ENCODE measurements at places on chromosomes 16 and 17. TPM values are rescaled to one million over a fixed set of nuclear protein-coding genes. Genes with fewer than 3 reads are reported as not detected.

Gene CDH8
- total RNA-seq: 0.19 TPM

- no peak for DNase-seq
Observed at GRCh38 chr16:87240211-87241136, 76.7 kb downstream of the C16orf95 start.

DNA sequence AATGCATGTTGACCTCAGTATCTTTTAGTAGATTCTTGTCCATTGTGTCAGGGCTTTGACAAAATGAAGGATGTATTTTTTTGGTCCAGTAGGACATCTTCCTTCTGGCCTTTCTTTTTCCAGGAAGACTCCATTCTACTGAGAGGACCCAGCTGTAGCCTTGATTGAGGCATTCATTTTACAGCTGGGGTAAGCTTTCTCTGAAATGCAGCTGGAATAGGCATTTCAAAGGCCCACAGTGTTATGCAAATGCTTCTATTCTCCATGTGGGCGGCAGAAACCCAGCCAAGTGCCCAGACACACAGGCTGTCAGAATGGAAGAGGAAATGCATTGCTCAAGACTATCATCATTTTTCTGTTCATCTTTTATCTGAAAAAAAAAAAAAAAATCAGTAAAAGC, 629.0 kb upstream of the CDH8 start:
- no peak for DNase-seq

- DNase-seq: no peak
Observed at GRCh38 chr17:57357830-57358430, 101.6 kb downstream of the MSI2 start.

Gene MYH1
- 0.05 TPM for total RNA-seq

Gene CIAO2B
- 129 TPM for total RNA-seq

DNA sequence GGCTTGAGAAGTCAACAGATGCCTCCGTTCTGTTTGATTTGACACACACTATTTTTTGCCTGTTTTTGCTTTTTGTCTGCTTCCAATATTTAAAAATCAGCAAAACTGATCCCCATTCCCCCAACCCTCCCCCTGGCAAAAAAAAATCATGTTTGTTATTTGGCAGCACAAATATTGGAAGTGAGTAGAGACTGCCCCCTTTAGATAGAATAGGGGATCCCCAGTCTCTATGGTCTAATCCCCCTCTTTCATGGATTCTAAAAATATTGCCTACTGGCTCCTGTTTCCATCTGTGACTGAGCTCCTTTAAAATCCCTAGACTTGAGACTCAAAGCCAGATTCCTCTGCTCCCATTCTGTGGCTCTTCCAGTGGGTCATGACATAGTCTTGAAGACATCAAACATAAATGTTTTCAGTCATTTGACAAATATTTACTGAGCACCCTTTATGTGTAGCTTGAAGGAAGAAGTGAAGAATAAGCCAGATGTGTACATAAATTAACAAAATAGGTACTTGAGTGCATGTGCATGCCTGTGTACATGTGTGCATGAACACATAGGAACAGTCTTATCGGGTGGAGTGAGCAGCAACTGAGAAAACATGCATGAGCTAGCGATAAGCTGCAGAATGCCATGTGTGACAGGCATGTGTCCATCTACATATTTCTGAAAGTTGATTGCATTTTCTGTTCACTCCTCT, 101.2 kb downstream of the SALL1 start:
- DNase-seq: no peak

Gene TSNAXIP1
- total RNA-seq: 0.52 TPM

- no peak for DNase-seq
Observed at GRCh38 chr16:68249371-68249770, 4.2 kb downstream of the PLA2G15 start.

Gene STH
- total RNA-seq: not detected

- no peak for DNase-seq
Observed at GRCh38 chr16:2482708-2483534, 8.0 kb downstream of the TBC1D24 start.

GRCh38 chr17:40433551-40434415, 9.5 kb upstream of the IGFBP4 start:
- no peak for DNase-seq

DNA sequence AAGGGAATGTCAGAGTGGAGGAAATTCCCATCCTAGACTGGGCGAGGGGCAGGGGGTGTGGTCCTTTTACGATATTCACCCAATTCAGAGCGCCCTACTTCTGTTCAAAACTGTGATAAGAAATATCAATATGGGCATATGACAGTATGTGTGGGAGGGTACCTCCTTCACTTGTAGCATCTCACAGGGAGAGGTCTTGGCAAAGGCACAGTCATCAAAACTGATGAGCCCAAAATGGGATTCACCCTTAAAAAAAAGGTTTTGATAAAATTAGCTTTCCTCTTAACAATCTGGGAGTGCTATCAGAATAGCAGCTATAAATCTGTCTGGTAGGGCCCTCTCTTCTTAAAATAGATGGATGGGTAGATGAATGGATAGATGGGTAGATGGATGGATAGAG, 967.8 kb upstream of the RBFOX1 start:
- DNase-seq: no peak

Gene METTL22
- 31.9 TPM for total RNA-seq

GRCh38 chr16:73196670-73197069, 148.7 kb upstream of the ZFHX3 start:
- peak; percentile 48 for DNase-seq

DNA sequence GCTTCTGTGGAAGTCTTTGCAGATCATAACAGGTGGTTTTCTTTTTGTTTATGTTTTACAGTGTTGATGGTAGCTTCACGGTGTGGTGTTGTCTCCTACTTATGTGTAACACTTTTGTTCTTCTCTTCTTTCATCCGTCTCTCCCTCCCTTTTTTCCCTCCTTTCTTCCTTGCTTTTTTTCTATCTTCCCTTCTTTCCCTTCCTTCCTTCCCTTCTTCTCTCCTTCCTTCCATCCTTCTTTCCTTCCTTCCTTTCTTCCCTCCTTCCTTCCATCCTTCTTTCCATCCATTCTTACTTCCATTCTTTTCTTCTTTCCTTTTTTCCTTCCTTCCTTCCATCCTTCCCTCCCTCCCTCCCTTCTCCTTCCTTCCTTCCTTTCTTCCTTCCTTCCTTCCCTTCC, 31.4 kb downstream of the IRX5 start:
- DNase-seq: no peak

DNA sequence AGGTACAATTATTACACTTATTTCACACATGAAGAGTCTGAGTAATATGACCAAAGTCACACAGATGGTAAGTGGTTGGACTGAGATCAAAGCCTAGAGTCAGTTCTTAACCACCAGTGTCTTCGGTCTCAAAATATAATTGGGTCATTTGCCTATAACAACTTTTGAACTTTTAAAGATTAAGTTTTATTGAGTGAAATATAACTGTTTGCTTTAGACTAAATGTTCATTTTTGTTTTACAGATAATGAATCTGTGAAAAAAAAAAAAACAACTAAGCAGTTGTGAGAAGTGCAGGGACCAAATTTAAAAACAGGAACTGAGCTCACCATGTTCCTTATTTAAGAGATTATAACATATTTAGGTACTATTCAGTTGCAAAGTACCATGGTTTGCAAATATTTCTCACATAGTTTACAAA, 150.1 kb downstream of the ITFG1 start:
- no peak for DNase-seq

Gene AOC3
- total RNA-seq: 17.2 TPM

GRCh38 chr17:77771145-77771544, 187.4 kb upstream of the TNRC6C start:
- DNase-seq: no peak

DNA sequence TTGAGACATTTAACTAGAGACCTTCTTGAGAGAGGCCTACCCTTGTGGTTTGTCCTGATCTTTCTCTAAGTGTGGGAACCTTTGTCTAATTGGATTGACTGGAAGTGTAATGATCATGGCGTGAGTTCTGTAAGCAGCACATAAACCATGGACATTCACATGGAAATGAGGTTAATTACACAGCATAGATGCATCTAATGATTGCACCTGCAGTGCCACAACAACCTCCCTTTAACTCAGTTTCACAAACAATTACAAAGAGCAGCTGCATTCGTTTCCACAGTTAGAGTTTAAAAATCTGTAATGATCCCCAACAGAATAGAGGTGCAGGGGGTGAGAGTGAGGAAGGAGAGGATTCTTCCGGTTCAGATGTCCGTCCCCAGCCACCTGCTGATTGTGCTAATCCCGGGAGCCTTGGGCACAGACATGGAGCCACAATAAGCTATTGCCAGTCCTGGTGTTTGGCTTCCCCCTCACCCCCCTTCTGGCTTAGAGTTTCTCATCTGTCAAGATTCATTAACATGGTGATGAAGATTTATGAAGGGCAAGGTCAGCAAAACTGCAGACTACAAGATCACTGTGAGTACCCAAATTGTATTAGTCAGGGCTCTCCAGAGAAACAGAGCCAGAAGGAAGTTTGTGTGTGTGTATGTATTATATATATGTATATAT, 659.2 kb upstream of the SOX9 start:
- DNase-seq: no peak

DNA sequence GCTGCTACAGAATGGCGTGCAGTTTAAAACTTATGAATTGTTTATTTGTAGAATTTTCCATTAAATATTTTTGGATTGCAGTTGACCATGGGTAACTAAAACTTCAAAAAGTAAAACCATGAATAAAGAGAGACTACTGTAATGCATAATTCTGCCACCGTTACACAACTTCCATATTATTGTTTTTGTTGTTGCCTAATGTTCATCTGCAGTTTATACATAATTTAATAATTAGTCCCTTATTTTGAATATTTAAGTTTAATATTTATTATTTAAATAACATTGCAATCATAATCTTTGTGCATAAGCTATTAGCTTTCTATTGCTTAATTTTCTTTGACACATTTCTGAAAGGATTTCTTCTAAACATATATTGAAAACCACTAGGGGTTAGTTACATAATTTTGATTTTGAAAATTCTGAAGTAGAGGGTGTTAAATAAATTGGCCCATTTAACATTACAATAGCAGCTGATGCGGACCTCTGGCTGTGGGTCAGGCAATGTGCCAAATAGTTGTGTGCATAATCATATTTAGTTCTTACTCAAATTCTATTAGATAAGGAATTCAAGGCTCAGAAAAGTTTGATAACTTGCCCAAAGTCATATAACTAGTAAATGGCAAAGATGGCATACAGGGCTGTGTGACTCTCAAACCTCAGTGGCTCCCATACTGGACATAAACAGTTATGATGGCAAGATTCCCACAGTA, 31.1 kb downstream of the PPM1E start:
- DNase-seq: no peak
